NCI-H69 (cell line): ENCODE measurements at places on chromosomes 2 and 18.
A peak's percentile ranks its signal among the peaks of the same experiment; 100 is the strongest.

DNA sequence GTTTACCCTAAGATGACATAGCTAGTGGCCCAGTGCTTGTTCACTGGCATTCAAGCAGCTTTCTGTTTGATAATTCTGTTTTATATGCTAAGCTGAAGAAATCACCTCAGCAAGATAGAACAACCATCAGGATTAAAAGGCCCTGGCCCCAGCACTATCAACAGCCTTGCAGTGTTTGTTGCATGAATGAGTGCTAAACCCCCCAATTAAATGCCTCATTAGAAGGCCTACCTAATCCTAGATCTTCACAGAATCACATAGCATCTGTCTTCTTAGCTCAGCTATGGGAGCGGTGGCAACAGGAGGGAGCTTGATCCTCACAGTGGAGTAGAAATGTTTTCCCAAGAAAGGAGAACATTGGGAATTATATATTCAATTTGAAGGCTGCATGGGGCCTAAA lies 194.1 kb upstream of the HNMT start:
- DNase-seq = no peak

DNA sequence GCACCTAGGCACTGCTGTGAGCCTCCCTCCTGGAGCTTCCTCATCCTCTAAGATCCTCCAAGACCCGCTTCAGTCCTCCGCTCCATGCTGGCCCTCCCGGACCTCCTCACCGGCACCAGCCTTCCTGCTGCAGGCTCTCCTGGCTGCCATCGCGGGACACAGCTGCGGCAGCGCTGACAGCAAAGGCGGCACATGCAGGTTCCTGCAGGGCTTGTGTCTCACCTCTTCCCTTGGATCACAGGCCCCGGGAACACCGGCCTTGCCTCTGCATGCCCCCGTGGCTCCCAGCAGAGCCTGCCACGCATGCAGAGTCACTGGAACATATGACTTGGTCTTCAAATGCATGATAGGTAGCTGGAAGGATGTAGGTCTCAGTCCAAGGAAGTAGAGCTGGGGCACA lies 67.2 kb downstream of the PTGR3 start:
- no peak for DNase-seq

GRCh38 chr2:197209246-197209645 lies 101.3 kb downstream of the ANKRD44 start:
- DNase-seq = no peak

DNA sequence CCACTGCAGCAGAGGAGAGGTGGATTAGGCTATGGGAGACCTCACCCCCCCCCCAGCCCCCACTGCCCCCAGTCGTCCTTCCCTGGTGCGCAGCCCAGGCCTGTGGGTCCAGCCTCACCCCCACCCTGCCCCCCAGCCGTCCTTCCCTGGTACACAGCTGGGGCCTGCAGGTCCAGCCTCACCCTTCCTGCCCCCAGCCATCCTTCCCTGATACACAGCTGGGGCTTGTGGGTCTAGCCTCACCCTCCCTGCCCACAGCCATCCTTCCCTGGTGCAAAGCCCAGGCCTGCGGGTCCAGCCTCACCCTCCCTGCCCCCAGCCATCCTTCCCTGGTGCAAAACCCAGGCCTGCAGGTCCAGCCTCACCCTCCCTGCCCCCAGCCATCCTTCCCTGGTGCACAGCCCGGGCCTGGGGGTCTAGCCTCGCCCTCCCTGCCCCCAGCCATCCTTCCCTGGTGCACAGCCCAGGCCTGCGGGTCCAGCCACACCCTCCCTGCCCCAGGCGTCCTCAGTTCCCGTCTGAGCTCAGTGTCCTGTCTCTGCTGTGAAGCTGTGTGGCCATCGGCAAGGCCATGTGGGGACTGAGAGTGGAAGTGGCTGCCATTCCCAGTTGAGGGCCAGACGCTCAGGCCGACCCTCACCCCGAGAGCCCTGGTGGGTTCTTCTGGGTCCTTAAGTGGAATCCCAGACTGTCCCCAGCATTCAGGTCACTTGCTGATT lies 86.8 kb upstream of the SNTG2 start:
- no peak for DNase-seq

- no peak for DNase-seq
These were observed 48.1 kb downstream of the MAIP1 start for GRCh38 chr2:200003444-200003843.

DNA sequence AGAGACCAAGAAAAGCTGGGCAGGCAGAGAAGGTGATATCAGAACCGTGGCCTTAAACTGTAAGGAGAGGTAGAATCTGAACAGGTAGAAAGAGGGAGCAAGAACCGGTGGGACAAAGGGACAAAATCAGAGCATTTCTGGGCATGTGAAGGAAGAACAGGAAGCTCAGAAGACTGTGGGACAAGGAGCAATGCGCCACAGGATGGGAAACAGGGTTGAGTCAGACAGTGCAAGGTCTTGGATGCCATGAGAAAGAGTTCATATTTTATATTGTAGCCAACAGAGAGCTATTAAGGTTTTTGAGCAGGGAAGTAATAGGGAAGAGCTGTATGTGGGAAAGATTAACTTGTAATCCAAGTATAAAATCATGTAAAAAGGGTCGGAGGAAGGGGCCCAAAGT lies 106.4 kb upstream of the UGP2 start:
- no peak for DNase-seq

DNA sequence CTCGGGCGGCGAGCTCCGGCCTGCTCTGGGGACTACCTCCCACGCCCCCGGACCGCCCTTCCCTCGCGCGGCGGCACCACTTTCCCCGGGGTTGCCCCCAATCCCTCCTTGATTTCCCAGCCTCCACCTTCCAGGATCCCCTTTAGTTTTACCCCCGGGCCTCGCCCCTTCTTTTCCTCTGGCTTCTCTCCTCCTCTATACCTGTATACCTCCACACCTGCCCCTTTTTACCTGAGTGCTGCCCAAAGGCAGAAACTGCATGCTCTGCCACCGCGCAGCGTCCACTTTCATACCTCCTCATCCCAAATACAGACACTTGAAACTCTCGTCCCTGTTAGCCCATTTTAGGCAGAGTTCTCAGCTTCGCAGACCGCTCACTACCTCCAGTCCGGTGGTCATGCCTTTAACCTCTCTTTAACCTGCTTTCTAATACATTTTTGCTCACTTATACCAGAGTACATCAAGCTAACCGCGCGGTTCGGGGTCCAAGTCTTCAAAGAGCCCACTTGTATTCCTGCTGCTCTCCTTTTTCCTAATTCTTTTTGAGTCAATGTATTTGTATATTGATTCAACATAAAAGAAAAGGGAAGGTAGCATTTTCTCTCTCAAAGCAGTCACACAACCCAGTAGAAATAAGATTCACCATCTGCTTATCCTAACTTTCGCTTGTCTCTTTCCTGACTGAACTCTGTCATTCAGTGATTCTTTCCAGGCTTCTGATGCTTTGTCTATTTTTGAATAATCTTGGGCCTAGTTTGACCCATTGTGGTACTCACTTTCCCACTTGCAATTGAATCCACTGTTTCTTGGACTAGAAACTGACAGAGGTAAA lies 901 bp downstream of the SPOPL start:
- DNase-seq = peak; percentile 78

DNA sequence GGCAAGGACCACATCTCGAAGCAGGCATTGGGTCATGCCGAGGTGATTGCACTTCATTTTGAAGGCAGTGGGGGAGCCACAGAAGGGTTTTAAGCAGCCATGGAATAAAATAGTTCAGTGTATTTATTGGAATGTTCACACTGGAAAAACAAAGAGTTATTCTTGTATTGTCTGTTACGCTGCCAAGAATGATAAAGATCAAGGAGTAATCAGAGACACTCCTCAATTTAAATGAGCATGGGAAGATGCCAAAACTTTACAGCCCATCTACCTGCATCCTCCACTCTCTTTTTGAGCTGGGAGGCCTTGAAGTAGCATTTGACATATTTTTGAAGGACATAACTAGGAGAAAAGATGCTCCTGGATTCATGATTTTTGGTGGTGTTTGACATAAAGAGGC lies 112.8 kb downstream of the DOCK10 start:
- DNase-seq = no peak

GRCh38 chr2:134917360-134917865 lies 1.2 kb upstream of the CCNT2 start:
- peak; percentile 21 for DNase-seq

GRCh38 chr18:35122586-35123224 lies 81.5 kb downstream of the MAPRE2 start:
- DNase-seq = peak; percentile 95

- no peak for DNase-seq
These were observed 18.0 kb downstream of the MBD2 start for GRCh38 chr18:54206447-54206846.

DNA sequence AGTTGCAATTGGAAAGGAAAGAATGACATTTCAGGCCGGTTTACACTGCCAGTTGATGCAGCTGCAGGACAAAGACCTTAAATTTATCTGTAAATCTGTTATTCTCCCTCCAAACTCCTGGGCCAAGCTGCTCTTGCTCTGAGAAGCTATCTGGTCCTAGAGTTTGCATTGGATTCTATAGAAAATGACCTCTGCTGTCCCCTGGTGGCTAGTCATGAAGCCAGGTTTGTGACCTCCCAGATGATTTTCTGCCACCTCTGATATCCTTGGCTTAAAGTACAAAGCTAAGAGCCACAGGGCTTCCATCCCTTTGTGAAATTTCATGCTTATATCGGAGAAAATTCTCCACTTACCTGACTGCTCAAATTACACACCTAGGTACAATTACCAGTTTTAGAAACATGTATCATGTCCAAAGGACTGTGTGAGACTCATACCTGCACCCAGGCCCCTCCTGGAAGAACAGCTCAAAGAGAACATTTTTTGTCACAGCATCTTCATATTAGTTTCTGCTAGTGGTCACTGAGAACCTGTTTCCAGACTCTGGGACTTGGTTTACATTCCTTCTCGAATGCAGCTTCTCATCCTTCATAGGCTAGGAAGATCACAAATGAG lies 28.9 kb upstream of the IER3IP1 start:
- peak; percentile 66 for DNase-seq

- no peak for DNase-seq
These were observed 2.1 kb upstream of the TANC1 start for GRCh38 chr2:158966312-158966711.

GRCh38 chr2:218083352-218083676 lies 14.3 kb downstream of the RUFY4 start:
- DNase-seq = no peak

GRCh38 chr18:902229-902628 lies 2.4 kb upstream of the ADCYAP1 start:
- DNase-seq = peak; percentile 80

DNA sequence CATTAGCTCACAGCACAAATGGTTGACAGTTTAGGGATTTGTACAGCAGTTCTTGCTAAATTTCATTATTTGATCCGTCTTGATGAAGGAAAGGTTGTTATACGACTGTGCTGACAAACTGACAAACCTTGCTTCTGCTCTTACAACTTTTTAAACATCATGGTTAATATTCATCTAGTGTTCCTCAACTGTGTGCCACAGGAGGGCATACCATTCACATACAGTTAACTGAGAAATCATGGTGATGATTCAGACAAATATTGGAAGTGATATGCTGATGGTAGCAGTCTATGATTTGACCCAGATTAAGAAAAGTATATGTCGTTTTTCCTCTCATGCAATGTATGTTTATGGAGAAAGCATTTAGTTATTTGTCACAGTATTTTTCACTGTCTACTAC lies 129.8 kb upstream of the FSIP2 start:
- DNase-seq = peak; percentile 29

GRCh38 chr2:239644011-239644410 lies 243.2 kb upstream of the HDAC4 start:
- DNase-seq = no peak

DNA sequence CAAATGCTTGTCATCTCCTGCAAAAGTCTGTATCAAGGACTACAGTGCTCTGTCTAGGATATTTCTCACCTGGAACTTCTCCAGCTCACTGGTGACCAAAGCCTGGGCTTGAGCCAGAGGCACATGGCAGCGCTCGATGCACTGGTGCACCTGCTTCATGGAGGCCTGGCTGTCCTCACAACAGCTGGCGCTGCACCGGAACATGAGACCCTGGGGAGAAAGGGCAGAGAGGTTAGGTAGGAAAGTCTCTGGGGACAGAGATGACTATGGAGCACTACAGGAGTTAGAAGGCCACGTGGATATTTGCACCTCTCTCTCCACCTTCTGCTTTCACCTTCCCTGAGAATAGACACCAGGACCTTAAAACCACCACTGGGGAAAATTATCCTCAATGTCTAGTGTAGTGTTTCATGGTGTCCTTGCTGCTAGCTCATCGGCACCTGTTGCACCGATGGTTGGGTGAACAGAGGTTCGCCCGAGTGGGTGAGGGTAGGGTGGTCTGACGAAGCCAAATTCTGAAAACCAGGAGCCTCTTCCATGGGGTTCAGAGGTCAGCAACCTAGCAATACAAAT lies 1.0 kb downstream of the FAM136A start:
- DNase-seq = no peak
